GM23248 (cell line): ENCODE measurements at places on chromosomes 3 and 15.

DNA sequence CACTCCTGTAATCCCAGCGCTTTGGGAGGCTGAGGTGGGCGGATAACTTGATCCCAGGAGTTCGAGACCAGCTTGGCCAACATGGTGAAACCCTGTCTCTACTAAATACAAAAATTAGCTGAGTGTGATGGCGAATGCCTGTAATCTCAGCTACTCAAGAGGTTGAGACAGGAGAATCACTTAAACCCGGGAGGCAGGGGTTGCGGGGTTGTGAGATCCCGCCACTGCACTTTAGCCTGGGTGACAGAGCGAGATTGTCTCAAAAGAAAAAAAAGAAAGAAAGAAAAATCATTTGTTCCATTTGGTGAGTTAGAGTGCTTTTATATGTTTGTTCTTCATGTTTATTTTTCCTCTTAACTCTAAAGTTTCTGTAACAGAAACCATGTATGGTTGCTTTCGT, 7.3 kb downstream of the NCK1 start:
- DNase-seq = no peak

DNA sequence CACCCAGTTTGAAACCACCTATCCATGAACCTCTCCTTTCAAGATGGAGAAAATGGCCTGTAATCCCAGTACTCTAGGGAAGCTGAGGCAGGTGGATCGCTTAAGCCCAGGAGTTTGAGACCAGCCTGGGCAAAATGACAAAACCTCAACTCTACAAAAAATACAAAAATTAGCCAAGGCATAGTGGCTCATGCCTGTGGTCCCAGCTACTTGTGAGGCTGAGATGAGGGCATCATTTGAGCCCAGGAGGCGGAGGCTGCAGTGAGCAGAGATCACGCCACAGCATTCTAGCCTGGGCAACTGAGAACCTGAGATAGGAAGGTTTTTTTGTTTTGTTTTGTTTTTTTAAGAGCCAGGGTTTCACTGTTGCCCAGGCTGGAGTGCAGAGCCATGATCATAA, 5.4 kb downstream of the TKT start:
- DNase-seq = no peak

DNA sequence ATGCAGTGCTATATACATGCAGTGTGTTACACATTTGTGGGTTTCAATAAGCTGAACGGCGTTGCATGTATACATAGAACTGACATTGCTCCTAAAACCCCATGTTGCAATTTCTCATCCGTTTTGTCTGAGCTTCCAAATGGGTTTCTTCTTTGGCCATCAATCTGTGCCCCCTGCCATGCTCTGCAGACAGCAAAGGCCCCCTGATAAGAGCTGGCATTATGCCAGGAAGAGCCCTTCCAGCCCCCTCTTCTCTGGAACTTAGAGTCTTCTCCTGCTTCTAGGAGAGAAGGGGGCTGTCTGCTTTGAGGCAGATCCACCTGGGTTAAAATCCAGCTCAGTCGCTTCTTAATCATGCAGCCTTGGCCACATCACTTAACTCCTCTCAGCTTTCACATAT, 254.0 kb downstream of the SLCO3A1 start:
- no peak for DNase-seq

DNA sequence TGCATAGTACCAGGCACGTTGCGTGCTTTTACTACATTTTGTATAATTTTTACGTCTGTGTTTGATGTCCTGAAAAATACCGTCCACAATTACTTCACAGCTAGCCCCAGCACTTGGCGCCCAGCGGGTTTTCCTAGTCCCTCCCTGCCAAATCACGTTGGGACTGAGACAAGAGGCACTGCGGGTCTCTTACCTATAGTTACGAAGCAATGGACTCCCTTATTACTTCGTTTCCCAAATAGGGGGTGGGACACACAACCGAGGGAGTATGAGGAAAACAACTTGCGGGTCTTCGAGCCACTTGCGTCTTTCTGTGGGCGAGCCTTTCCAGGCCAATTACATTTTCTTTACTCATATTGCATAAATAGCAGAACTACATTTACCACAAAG, 620 bp upstream of the CMSS1 start:
- peak; percentile 59 for DNase-seq

GRCh38 chr3:97579365-97579764, 185.2 kb upstream of the ARL6 start:
- DNase-seq = no peak

GRCh38 chr15:60416484-60416883, 18.7 kb upstream of the ANXA2 start:
- no peak for DNase-seq

DNA sequence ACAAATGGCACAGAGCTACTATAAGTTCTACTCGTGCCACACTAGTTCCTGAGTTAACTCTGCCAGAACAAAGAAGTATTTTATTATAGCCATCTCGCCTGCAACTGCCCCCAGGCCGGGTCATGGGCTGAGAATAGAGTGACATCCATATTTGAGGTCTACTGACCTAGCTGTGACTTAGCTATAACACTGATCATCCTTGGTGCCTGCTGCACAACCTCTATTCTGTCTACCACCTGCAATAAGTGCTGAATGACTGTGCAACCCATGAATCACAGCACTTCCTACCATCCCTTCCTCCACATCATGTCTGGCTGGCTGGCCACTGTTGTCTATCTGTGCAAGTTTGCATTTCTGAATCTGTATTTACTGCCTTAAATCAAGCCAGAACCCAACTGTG, 506.5 kb upstream of the TBL1XR1 start:
- DNase-seq = peak; percentile 41

GRCh38 chr3:48516571-48516970, 12.6 kb upstream of the SHISA5 start:
- no peak for DNase-seq

GRCh38 chr3:64131725-64132469, 93.4 kb downstream of the PRICKLE2 start:
- DNase-seq = no peak

GRCh38 chr15:40429068-40429710, 11.6 kb upstream of the BAHD1 start:
- DNase-seq = no peak

- DNase-seq = peak; percentile 55
Observed at GRCh38 chr3:41317718-41318117, 118.4 kb downstream of the CTNNB1 start.

- no peak for DNase-seq
Observed at GRCh38 chr15:101045236-101045646, 126.1 kb downstream of the LRRK1 start.

DNA sequence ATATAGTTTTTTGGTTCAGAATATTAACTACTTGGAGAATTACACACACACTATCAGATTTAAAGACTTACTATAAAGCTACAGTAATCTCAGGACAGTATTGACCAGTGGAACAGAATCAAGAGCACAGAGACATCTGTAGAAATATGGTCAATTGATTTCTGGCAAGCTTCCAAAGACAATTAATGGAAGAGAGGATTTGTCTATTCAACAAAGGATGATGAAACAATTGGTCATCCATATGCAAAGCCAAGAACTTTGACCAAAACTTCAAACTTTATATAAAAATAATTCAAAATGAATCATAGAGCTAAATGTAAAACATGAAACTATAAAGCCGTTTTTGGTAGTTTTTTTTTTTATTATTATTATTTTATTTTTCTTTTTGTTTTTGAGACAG, 29.8 kb upstream of the MB21D2 start:
- DNase-seq = peak; percentile 26

- peak; percentile 35 for DNase-seq
Observed at GRCh38 chr3:72487946-72488737, 360.1 kb downstream of the SHQ1 start.

DNA sequence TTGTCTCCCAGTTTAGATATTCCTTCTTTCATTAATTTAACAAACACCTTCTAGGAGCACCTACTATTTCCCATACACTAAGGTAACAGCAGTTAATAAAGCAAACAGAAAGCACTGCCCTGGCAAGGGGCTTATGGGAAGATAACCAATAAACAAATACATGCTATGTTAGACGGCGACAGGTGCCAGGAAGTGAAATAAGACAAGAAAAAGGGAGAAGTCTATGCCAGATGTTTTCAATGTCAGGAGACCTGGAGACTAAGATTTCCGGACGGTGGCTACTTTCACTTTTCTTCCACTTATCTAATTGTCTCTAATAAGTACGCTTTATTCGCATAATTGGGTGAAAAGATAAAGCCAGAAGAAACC, 32.5 kb upstream of the ZNF445 start:
- DNase-seq = peak; percentile 41

- DNase-seq = no peak
Observed at GRCh38 chr3:190716211-190716610, 146.3 kb downstream of the GMNC start.

DNA sequence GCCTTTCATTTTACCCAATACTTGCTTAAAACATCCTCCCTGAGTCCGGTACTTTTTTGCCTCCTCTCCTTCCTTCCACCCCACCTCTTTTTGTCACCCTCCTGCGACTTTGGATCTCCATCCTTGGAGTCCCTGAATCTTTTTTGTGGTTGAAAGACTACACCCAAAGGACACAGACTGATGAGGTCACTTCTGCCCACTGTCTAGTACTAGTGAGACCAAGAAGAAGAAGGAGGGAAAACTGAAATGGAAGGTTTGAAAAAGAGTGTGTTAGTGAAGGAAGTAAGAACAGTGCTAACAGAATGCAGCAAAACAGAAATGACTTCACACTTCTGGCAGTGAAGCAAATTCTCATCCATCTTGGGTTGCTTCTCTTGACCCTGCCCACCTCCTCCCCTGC, 6.6 kb downstream of the B3GNT5 start:
- no peak for DNase-seq

DNA sequence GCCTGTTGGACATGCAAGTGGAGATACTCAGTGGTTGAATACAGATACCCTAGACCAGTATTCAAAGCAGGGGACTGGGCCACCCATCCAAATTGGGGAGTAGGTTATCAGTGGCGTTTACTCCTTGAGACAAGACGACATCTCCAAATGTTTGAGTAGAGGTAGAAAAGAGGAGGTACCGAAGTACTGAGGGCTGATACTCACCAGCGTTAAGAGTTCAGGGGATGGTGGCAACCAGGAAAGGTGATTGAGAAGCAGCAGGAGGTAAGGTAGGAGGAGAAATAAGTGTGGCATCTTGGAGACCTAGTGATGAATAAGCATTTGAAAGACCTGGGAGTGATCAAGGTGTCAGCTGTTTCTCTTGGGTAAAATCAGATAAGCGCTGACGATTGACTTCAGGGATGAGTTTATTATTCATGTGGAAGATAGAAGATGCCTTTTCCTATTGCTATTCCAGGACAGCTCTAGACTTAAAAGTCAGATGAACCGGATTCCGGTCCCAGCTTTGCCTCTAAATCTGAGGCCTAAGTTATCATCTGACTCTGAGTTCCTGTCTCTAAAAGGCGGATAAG, 96.3 kb downstream of the GHSR start:
- DNase-seq = no peak

GRCh38 chr3:81339040-81339845, 422.2 kb downstream of the GBE1 start:
- peak; percentile 38 for DNase-seq

DNA sequence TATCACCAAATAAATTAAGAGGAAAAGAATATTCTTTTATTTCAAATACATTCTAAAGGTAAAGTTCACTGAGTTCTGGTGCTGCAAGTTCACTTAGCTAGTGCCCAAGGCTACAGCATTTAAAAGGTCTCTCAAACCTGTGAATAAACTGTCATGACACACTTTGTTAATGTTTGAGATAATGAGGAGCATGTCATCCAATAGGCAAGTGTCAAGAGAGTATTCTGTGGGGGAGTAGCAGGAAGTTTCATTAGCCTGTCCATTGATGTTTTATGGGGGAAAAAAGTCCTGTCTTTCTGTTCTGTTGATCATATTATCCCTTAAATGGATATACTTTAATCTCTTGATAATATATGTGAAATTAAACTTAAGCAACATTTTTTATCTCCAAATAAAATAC, 4.0 kb downstream of the SPESP1 start:
- DNase-seq = no peak

DNA sequence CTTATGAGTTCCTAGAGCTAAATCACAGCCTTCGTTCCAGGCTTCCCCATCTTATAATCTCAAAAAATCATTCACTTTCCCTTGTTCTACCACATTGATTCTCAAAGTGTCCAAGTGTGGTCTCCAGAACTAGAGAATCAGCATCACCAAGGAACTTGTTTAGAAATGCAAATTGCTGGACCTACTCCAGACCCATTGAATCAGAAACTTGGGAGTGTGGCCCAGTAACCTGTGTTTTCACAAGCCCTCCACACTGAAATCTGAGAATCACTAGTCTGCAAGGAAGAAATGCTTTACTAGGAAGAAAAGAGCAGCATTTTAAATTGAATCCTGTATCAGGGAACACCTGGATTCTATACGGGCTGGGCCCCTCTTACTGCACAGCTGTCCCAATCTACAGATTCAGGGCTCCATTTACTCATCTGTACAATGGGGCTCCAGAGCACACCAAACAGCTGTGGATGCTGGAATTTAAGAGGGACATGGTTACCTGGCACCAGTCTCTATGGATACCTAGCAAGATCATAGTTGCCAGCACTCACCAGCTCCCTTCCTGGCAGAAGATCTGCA, 3.9 kb downstream of the MEGF11 start:
- DNase-seq = peak; percentile 14

GRCh38 chr15:91318931-91319330, 218.9 kb downstream of the SV2B start:
- no peak for DNase-seq

- DNase-seq = peak; percentile 89
Observed at GRCh38 chr3:57756528-57757401, 656 bp downstream of the SLMAP start.

DNA sequence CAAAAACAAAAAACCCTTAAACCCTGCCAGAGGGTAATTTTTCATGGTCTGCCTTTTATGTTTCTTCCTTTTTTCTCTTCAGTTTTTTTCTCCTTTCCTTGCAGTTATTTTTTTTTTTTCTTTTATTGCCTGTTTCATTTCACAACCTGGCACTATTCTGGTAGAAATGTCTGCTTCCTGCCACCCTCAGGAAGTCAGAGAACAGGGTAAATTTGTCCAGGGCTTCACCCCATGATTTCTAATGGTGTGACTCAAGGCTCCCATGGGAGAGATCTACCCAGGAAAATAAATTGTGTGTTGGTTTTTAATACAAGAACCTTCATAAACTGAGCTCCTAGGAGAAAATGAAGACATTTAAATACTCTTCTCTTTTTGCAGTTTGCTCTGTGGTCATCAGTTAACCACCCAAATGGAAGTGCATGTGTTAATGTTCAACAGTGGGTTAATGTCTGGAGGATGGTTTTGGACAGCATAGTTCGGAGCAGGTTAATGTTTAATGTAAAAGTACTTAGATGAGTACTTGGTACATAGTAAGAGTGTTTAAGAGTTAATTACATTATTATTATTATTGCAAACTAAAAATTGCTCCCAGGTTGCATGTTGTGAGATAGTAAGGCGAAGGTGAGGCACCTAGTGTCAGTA, 45.9 kb downstream of the CGNL1 start:
- peak; percentile 61 for DNase-seq

- DNase-seq = no peak
Observed at GRCh38 chr3:194273743-194274310, 77.3 kb downstream of the CPN2 start.

- DNase-seq = no peak
Observed at GRCh38 chr3:171908731-171909130, 65.6 kb downstream of the TMEM212 start.

GRCh38 chr3:120157113-120157512, 62.9 kb upstream of the GSK3B start:
- no peak for DNase-seq
